ENCODE measurements at places on chromosomes 5 and 9.

- DNase-seq: no peak
These were observed 1731.9 kb upstream of the CDH9 start for GRCh38 chr5:28770307-28770706.

DNA sequence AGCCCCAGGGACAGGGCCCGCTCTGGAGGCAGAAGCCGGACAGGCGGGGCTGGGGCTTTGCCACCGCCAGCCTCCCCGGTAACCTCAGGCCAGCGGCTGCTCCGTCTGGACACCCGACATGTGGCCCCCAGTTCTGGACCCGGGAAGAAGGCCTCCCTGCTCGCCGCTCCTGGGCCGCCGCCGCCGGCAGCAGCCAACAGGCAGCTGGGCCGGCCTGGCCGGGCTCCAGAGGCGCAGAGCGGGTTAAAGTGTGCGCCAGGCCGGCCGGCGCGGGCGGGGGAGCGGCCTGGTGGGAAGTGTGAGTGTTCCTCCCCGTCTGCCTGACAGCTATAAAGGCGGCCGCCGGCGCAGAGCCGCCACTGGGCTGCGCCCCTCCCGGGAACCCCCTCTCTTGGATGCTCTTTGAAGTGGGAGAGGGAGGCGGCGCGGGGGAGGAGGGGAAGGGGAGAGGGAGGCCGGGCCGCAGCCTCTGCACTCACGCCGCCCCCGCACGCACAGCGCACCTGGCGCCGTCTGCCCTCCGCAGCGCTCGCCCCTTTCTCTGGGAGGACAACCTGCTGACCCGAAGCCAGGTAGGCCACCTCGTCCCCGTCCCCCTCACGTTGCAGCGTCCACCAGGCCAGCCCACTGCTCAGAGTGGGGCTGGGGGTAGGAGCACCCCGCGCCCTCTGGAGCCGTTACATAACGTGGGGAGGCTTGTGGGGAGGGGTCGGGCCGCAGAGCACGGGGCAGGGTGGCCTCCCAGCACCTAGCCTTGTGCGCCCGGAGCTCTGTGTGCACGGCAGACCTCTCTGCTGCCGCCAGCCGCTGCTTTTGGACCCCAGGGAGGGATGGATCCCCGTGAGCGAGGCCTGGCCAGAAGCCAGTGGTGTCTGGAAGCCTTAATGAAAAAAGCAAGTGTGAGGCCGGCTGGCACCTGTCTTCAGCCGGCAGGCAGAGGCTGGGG lies at the start of gene ADAMTSL2:
TSS of gene ADAMTSL2 (plus strand) at position 359 of the 946 bp plus-strand sequence. CDS start 2,009 bp downstream, outside the sequence.
- DNase-seq: no peak

DNA sequence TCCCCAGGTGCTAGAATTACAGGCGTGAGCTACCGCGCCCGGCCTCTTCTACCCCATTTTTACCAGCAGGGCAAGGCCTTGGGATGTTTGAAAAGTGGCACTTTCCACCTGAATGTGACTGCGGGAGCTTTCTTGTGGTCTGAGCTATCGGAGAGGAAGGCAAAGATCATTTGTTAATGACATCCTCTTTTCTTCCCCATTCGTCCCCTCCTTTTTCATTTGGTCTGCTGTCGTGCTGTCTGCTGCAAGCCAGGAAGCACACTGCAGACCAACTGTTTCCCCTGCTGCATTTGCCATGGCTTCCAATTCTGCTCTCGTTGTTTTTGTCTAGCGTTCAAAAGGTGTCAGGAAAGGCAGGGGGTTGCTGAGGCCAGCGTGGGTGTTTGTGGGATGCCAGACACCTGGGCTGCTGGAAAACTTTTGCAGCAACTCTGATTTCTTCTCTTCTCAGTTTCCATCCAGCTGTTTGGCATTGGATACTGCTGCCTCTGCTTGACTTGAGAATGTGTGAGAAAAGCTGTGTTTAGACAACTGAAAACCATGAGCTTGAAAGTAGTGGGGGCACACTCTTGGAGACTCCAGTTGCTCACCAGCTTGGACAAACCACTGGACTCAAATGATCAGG lies 196.4 kb upstream of the MSX2 start:
- no peak for DNase-seq

DNA sequence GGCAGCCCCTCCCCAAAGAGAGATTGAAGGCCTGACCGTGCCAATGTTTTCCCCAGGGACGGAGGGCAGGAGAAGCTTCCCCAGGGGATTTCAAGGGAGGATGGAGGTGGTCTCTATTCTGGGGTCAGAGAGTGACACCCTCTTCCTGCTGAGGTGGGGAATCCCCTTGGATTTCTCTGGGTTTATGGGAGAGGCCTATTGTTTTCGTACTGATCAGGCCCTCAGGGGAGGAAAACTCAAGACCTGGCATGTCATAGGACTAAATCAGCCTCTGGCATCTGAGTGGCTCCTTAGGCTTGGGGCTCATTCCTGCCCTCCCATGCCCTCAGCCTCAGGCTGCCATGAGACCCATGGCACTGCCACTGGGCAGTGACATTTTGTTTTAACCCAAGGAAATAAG lies 44.6 kb downstream of the IRF1 start:
- DNase-seq: no peak

GRCh38 chr9:81318571-81318970 lies 370.8 kb downstream of the TLE1 start:
- DNase-seq: no peak

DNA sequence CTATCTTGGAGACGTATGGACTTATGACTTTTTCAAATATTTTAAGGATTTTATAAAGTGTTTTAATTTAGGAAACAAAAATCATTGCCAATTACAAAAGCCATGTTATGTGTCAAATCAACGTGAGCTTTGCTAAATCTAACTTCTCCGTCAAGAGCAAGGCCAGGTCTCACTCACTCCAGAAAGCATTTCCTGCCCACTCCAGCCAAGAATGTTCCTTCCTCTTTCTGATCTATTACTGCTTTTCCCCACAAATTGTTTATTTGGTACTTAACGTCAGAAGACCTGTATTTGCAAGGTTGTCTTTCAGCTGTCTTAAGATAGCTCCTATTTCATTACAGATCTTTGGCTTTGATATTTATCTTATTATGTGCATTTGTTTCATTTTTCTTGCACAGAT lies 193.5 kb upstream of the HAPLN1 start:
- DNase-seq: no peak

GRCh38 chr9:91572044-91572443 lies 148.4 kb upstream of the NFIL3 start:
- no peak for DNase-seq

GRCh38 chr5:473551-474192 lies 30.7 kb downstream of the EXOC3 start:
- no peak for DNase-seq

DNA sequence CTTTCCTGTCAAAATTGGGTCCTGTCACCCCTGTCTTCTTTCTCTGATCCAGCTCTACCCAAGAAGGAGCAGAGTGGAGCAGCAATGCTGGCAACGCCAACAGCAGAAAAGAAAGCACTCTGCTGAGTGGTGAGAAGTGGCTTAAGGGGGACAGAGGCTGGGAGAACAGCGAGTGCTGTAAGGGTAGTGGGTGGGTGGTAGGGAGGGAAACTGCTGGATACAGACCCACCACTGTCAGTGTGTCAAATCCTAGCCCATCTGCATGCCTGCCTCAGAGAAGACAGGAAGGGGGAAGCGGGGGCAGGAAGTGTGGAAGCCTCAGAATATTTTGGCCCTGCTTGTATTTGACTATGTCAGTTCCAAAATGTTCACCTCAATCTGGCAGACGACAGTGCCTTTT lies 170.4 kb upstream of the MAST4 start:
- no peak for DNase-seq

- no peak for DNase-seq
These were observed 4.1 kb upstream of the TCF7 start for GRCh38 chr5:134110382-134110781.

- DNase-seq: no peak
These were observed 221.2 kb downstream of the TMEM167A start for GRCh38 chr5:82855893-82856550.

- no peak for DNase-seq
These were observed 21.9 kb upstream of the ISCA1 start for GRCh38 chr9:86304236-86304730.

GRCh38 chr9:78357165-78357873 lies 60.4 kb downstream of the PSAT1 start:
- no peak for DNase-seq

DNA sequence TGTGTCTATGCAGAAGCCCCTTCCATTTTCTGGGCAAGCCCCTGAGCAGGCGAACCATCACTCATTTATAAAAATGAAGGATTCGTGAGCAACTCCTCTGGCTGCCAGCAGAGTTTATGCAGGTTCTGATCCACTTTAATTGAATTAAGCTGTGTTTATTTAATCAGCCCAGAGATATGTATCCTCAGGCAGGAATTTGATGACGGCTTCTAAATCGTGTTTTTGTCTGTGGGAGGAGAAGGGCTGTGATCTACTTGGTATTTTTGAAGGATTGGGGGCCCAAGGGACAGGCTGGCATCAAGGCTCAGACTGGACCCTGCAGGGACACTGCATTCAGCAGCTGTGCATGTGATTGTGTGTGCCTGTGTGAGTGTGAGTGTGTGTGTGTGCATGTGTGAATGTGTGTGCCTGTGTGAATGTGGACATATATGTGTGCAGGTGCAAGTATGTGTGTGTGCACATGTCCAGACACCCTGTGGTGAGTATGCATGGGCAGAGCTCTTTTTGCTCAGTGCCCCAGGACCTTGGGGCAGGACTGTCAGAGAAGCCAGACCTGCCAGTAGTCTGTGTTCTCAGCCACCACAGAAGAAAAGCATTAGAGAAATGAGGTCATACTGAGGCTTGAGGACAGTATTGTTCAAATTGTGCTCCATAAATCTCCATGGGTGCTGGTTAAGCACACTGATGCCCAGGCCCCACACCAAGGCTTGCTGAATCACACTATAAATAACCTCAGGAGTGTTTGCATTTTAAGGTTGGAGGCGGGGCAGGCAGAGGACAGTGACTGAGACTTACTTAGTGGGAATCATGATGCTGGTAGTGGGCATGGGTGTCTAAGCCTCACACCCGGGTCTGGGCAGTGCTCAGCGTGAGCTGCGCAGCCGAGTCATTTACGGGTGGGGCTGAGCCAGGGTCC lies 164.0 kb downstream of the CARTPT start:
- no peak for DNase-seq

DNA sequence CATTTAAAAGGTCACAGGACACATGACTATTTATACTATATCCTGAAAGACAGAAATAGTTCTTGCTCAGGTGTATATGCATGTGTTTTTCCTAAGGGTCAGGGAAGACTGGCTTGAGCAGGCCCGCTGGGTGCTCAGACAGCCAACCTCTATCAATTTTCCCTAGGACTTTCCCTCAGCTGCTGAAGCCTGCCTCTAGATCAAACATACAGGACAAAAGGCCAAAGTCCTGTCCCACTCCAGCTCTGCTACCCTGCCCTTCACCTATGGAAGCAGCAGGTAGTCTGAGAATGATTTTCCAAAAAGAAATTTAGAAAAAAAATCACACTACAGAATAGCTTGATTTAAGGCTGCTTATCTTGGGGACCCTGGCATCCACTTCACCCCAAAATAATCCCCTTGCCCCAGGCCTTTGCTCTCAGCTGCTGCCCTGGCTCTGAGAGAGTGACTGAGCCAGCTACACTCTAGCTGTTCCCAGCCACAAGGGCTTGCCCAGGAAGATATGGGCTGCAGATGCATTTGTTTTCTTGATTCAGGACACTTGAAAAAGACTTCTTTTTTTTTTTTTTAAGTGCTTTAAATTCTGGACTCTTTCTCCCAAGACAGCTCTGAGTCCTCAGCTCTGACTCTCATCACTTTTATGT lies 42.5 kb downstream of the KLHL3 start:
- DNase-seq: no peak

Measured in cortex of kidney (tissue), 1 donor.